NCI-H524 treated with DMSO at 0.1 percent for 48 hours (cell line): ENCODE measurements at places on chromosomes 13 and 19.

DNA sequence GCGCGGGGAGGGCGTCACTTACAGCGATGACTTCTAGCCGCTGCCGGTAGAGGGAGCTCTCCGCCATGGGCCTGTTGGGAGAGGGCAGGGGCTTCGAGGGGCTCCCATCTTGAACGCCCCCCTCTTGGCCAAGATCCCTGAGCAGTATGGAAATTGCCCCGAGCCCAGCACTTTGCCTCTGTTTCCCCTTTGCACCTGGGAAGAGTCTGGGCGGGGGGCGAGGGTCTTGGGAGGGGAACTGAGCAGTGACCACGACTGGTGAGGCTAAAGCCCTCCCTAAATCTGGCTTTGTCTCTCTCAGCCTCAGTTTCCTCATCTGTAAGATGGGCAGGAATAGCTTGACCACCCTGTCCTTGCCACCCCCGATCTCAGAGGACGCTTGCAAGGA, 2.8 kb downstream of the PALM3 start:
- DNase-seq: no peak

GRCh38 chr13:51244637-51245405, 22.6 kb downstream of the FAM124A start:
- no peak for DNase-seq

GRCh38 chr13:61370520-61370919, 45.1 kb downstream of the PCDH20 start:
- DNase-seq: no peak

GRCh38 chr13:51453207-51453958, 547 bp upstream of the INTS6 start:
- no peak for DNase-seq

GRCh38 chr13:111423168-111423785, 102.8 kb downstream of the TEX29 start:
- DNase-seq: no peak

DNA sequence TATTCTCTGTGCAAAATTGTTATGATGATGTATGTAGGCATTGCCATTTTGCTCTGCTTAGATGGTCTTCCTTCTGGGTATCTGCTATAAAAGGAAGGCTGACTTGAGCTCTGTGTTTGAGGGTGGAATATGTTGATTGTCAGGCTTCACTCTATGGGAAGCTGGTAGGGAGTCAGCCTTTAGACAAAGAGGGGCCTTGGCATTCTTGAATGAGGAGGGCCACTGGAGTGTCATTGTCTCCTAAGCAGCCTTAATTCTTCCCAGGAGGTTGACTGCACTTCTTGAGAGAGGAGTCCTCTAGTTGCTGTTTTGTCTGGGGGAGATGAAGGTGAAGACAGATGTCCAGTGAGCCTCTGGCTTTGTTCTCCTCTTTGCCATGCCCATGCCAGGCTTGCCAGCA, 266.8 kb downstream of the KCNRG start:
- no peak for DNase-seq
